Hair follicular keratinocyte (primary cell): ENCODE measurements at places on chromosomes 1 and 21. TPM values are rescaled to one million over a fixed set of nuclear protein-coding genes. Genes with fewer than 3 reads are reported as not detected.

The RNU11 gene
- total RNA-seq, result not detected in 2 replicates

The ABCA4 gene
- total RNA-seq, result 3.2 and 9.7 TPM in 2 replicates

The SPRR2A gene
- 0.39 and 0.87 TPM in 2 replicates for total RNA-seq

The CHD5 gene
- 0.08 TPM in 1 of 2 replicates, not detected in the other for total RNA-seq

The ACKR1 gene
- total RNA-seq, result not detected in 2 replicates

The SPATA46 gene
- total RNA-seq, result not detected in 2 replicates

The PPIAL4G gene
- not detected in 2 replicates for total RNA-seq

The NBPF4 gene
- not detected in 2 replicates for total RNA-seq

The B3GALT5 gene
- not detected in 2 replicates for total RNA-seq

The C1orf87 gene
- total RNA-seq, result 0.94 TPM in 1 of 2 replicates, not detected in the other

The IQGAP3 gene
- 13.4 and 25.3 TPM in 2 replicates for total RNA-seq

The FCGR3A gene
- not detected in 2 replicates for total RNA-seq

The KIAA1614 gene
- total RNA-seq, result 1.3 and 3.4 TPM in 2 replicates

The CYP4A11 gene
- not detected in 2 replicates for total RNA-seq

The NPHS2 gene
- not detected in 2 replicates for total RNA-seq

The BNIPL gene
- 1.2 and 7.6 TPM in 2 replicates for total RNA-seq

The GSTM3 gene
- 5.5 and 13.4 TPM in 2 replicates for total RNA-seq

The AMY1A gene
- not detected in 2 replicates for total RNA-seq

The ZMYND12 gene
- 0.49 and 0.70 TPM in 2 replicates for total RNA-seq

The ALPL gene
- total RNA-seq, result not detected in 2 replicates

The DIRAS3 gene
- total RNA-seq, result not detected in 2 replicates

The RNPC3 gene
- 5.7 and 6.9 TPM in 2 replicates for total RNA-seq

The ACTL8 gene
- not detected in 2 replicates for total RNA-seq

The AQP10 gene
- total RNA-seq, result 0.08 TPM in 1 of 2 replicates, not detected in the other

The ST3GAL3 gene
- 14.7 and 17.2 TPM in 2 replicates for total RNA-seq

The KRTAP6-1 gene
- not detected in 2 replicates for total RNA-seq

The LCE2A gene
- total RNA-seq, result not detected in 2 replicates

The FCRL5 gene
- total RNA-seq, result not detected in 2 replicates

The PTPRU gene
- 15.9 and 36.2 TPM in 2 replicates for total RNA-seq

The ZFYVE9 gene
- 23.2 and 39.7 TPM in 2 replicates for total RNA-seq

The RAP1GAP gene
- total RNA-seq, result 0.23 and 0.95 TPM in 2 replicates

The AIRE gene
- total RNA-seq, result not detected in 2 replicates

The TSPAN1 gene
- 31.9 and 57.6 TPM in 2 replicates for total RNA-seq

The TOR3A gene
- 43.3 and 52.1 TPM in 2 replicates for total RNA-seq

The GRIK1 gene
- total RNA-seq, result not detected in 2 replicates

The CSF3R gene
- total RNA-seq, result not detected in 2 replicates

The PRKAB2 gene
- total RNA-seq, result 13.7 and 22.7 TPM in 2 replicates

The FAM151A gene
- total RNA-seq, result not detected in 2 replicates
